ENCODE measurements at places on chromosomes 7 and 10.

- DNase-seq: no peak
Observed at GRCh38 chr7:128035712-128036111, 4.5 kb upstream of the LRRC4 start.

DNA sequence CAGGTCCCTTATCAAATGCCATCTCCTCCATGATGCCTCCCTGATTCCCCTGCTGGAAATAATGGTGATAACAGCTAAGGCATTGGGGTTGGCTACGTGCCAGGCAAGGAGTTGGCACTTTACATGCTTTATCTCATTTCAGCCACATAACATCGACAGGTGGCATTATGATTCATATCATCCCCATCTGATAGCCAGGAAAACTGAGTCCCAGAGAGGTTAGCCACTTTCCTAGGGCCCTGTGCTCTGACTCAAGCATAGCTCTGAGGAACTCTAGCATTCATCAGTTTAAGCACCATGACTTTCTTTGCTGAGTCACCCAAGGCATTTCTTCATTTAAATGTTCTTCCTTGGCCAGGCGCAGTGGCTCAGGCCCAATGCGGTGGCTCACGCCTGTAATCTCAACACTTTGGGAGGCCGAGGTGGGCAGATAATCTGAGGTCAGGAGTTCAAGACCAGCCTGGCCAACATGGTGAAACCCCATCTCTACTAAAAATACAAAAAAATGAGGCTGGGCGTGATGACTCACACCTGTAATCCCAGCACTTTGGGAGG lies 6.6 kb downstream of the LEP start:
- DNase-seq: peak; percentile 18

GRCh38 chr10:128526791-128527375 lies 400.7 kb upstream of the MKI67 start:
- no peak for DNase-seq

DNA sequence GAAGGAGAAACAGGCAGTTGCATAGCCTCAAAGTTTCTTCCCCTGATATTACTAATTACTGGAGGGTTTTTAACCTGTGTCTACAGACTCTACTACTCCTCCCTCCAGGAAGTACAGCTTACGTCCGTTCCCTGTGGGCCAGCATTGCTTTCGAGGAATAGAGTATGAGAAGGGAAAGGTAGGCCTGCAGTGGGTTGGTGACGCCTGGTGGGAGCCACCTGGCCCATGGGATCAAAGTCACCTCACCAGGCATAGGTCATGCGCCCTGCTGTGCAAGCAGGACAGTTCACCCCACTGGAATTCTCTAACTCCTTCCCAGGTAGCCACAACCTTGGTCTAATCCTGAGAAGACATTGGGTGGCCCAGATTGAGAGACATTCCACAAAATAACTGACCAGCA lies 29.8 kb downstream of the LMTK2 start:
- DNase-seq: no peak

GRCh38 chr7:130419658-130420057 lies 21.2 kb downstream of the CEP41 start:
- DNase-seq: no peak

DNA sequence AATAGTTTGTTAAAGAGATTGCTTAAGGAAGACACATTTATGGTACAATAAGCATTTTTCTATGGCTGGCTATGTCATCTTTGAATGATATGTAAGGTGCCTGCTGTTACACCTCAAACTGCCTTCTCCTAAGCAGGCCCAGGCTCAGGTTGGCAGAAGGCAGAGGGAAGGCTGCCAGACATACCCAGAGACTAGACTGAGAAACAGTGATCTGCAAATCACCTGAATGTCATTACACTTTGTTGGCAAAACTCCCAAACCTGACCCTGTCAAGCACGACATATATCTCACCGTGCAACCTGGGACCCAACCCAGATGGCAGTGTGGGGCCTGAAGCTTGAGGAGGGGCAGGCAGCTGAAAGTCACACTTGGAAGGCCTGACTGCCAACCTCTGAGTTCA lies 136.6 kb upstream of the TARP start:
- DNase-seq: no peak

GRCh38 chr10:45155784-45156183 lies 155.1 kb downstream of the ZNF22 start:
- DNase-seq: no peak
